NCI-H1092 (cell line): ENCODE measurements at places on chromosomes 12 and 14.

GRCh38 chr12:111798182-111798581, 31.4 kb downstream of the ALDH2 start:
- DNase-seq: no peak

DNA sequence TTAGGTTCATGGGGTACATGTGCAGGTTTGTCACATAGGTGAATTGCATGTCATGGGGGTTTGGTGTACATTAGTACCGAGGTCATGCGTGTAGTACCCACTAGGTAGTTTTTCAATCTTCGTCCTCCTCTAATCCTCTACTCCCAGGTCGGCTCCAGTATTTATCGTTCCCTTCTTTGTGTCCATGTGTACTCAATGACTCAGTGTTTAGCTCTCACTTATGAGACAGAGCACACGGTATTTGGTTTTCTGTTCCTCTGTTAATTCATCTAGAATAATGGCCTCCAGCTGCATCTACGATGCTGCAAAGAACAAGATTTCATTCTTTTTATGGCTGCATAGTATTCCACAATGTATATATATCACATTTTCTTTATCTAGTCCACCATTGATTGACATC, 850.9 kb upstream of the MDGA2 start:
- DNase-seq: no peak

DNA sequence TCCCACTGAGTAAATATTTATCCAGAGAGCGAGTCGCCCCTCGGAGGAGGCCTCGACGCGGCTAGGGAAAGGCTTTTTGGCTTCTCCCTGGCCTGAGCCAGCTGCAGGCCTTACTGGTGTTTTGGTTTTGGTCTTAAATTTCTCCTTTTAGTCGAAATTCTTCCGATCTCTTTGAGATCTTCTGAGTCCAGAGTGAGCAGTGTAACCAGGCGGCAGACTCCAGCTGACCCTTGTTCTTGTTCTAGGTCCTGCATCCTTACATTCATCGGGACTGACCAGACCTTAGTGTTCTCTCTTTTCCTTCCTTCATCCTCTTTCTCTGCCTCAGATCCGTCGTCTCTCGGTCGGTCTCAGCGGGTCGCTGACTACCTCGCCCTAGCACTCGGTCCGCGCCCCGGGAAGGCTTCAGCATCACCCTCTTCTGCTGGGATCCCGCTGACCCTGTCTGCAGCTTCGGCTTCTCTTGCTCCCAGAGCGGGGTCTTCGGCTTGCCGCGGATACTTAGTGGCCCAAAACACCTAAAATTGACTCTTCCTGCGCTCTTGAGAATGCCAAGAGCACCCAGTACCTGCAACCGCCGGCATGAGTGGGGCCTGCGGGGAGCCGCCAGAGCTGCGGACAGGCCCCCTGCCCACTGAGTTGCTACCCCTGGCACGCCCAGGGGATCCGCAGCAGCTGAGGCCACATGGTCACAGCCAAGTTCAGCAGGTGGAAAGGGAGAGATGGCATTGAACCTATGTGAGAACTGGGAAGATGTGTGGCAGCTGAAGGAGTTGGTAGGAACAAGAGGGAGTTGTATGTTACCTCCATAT, 2.4 kb upstream of the PAX9 start:
- peak; percentile 21 for DNase-seq

GRCh38 chr12:127559349-127560040, 707.5 kb upstream of the TMEM132C start:
- DNase-seq: peak; percentile 96

DNA sequence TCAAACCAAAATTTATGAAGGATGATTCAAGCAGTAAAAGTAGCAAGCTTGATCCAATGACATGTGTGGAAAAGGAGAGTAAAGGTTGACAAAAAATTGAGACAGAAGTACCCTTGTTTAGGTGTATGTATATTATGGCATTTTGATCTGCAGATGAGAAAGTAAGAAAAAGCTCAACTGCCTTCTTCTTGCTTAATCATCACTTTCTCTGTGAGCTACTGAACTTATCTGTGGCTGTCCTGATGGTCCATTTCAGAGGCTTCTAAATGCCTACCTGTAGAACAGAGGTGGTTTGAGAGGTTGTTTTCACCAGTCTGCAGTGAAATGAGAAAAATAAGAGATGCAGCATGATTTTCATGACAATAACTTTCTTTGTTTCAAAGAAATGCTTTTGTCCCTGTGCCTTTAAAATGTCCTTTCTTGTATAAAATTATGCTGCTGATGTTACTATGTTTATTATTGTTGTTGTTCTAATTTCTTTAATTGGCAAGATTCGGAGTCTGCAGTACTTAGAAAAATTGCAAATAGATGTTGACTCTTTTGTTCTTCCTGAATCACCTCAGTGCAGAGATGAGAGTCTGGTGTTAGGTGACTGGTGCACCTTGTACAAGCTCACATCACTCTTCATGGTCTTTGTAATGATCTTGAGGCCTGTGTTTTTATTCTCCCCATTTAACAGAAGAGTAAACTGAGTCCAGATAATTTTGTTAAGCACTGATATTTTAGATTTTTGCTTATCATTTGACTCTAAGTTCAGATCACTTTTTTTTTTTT, 821.9 kb downstream of the VRK1 start:
- no peak for DNase-seq

DNA sequence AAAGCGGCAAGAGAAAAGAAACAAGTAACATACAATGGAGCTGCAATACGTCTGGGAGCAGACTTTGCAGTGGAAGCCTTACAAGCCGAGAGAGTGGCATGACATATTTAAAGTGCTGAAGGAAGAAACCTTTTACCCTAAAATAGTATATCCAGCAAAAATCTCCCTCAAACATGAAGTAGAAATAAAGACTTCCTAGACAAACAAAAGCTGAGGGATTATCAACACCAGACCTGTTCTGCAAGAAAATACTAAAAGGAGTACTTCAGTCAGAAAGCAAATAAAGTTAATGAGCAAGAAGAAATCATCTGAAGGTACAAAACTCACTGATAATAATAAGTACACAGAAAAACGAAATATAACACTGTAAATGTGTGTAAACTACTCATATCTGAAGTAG, 77.5 kb upstream of the ABCD2 start:
- DNase-seq: no peak

DNA sequence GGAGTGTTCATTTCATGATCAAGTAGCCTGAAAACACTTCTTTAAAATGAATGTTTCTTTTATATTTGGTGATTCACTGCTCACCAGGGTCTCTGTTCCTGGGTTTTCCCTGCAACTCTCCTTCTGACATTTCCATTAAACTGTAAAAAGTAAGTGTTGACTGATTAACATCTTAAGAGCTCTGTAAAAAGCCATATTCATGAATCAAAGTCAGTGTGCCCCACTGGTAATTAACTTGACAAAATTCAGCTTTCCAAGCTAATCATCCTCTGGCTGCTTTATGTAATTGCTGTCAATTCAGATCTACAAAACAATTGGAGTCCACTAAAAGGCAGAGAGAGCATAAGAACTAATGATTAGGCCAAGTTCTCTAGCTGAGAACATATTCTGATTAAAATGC, 41.6 kb downstream of the CNTN1 start:
- DNase-seq: no peak
